T47D (cell line): ENCODE measurements at places on chromosomes 6 and 20.

DNA sequence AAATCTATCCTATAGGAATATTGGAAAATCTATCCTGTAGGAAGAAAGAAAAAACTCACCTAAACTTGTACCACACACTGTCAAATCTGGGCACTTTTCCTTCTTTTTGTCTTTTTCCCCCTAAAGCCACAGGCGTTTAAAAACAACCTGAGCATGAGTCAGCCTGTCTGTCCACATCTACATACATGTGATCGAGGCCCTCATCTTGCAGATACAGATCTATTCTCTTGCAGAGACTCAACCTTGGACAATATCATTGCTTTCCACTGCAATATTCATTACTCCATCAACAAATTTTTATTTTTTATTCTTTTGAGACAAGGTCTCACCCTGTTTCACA lies 95.9 kb upstream of the IYD start:
- DNase-seq, result no peak

GRCh38 chr6:33961691-33962090 lies 157.9 kb upstream of the MLN start:
- DNase-seq, result no peak

DNA sequence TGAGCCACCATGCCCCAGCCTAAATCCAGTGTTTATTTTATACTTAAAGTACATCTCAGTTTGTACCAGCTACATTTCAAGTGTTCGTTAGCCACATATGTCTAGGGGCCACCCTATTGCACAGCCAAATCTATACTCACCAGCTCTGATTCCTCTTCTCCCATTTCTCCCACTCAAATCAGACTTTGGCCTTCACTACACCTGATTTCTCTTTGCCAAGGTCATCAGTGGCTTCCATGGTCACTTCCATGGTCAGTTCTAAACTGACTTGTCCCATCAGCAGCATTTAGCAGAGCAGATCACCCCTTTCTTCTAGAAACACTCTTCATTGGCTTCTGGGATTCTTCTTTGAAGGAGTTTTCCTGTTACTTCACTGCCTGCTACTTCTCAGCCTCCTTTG lies 14.1 kb downstream of the GHRH start:
- DNase-seq, result no peak

GRCh38 chr6:105178110-105178509 lies 1.7 kb downstream of the POPDC3 start:
- DNase-seq, result no peak

DNA sequence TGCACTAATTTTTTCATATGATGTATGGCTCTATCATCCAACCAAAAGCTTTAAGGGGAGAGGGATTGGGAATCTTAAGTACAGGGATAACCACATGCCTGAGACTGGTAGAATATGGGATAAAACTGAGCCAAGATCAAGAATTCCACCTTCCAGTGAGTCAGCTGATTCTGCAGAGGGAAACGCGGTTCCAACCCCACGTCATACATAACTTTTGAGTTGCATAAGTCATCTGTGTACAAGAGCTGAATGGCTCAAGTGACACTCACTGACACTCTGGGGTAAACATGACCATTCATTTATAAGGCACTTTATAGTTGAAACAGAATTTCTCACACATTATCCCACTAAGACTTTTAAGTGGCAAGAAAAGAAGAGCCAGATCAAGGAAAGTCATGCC lies 16.4 kb downstream of the TRIM27 start:
- no peak for DNase-seq

GRCh38 chr6:72742001-72742673 lies 120.3 kb downstream of the KCNQ5 start:
- DNase-seq, result no peak
